NCI-H1048 (cell line): ENCODE measurements at places on chromosomes 11 and 22.

DNA sequence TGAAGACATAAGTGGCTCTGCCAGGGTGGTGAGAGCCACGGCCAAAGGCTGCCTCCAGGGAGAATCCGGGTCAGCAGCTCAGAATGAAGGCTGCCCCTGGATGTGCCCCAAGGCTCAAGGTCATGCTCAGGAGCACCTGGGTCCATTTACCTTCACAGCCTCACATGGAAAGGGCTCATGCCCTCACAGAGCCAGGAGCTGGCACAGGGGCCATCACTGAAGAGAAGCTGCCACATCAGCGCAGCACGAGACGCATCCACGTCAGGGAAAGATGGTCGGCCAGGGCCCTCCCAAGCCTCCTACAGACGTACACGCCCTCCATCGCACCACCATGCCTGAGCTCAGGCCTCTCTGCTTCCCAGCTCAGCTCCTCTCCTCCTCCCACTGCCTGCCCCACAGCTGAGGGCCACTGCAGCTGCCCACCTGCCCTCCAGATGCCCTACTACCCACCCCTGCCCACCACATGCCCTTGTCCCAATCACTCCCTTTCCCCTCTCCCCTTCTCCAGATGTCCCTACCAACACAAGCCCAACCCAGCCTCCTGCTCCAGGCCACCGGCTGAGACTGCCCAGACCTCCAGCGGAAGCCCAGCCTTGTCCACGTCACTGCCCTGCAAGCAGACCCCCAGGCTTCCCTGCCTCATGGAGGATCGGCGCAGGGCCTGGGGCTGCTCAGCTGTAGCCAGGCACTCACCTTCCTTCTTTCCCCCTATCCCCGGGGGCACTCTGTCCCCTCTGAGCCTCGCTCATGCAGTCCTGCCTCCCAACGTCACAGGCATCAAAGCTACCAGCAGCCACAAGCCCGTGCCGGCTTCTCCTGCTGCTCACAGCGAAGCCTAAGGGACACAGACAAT is 144.1 kb downstream of the SHANK2 start:
- no peak for DNase-seq

DNA sequence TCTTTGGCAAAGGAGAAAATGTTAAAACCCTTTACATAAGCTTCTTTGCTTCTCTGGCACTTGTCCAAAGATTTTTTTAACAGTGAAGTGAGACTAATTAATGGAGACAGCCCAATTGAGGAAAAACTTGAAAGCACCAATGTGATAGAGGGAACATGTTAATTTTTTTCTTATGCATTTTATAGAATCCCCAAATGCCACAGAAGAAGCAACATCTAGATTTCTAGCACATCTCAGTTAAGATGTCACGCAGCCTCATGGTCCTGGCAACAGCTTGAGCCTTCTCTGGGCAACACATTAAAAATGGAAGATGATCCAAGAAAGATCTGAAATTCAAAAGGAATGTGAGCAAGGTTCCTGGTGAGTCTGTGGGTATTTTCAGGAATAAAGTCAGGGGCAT is 48.5 kb downstream of the PACSIN2 start:
- DNase-seq: no peak

DNA sequence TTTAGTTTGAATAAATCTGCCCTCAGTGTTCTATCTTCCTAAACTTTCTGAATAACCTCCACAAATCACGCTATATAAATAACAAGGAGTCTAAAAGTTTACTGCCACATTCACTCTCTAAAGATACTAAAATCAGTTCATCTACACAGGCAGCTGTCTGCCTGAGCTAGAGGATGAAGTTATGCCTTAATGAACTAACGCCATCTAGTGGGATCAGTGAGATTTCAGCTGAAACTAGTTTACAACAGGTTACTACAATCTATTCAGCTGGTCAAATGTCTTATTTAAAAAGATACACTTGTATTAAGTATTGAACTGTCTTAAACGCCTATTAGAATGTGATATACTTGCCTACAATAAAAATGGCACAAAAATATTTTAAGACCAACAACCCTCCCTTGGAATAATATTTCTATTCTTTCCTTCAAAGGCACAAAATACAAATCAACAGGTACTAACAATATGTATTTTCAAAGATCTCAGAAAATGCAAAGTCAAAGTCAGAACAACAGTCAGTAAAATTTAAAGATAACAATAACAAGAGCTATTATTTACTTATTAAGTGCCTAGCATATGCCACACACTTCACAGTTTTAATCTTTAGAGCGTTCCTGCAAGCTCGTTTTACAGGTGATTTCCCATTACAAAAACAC is 84.1 kb downstream of the LARGE2 start:
- DNase-seq: peak; percentile 2

GRCh38 chr22:35102663-35103062 is 36.7 kb downstream of the ISX start:
- no peak for DNase-seq
